NCI-H446 (cell line): ENCODE measurements at places on chromosomes 6 and 20.
A peak's percentile ranks its signal among the peaks of the same experiment; 100 is the strongest.

GRCh38 chr20:25863536-25864325 is 167.1 kb upstream of the ZNF337 start:
- no peak for DNase-seq

- DNase-seq = peak; percentile 24
Observed at GRCh38 chr6:26290941-26291340, 74.1 kb upstream of the BTN3A2 start.

DNA sequence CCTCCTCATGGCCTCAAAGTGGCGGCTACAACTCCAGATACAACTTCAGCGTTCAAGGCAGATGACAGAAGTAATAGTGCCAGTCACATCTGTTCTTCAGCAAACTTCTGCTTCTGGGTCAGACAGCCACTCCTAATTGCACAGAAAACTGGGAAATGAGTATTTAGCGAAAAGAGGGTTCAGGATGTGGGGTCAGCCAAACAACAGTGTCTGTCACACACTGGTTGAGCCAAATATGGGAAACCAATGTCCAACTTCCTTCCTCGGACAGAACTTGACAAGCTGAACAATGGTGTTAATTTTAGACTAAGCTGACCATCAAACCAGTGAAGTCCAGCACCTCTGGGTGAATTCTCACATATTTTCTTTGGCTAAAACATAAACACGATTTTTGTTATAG is 22.1 kb downstream of the NUDT3 start:
- no peak for DNase-seq

- no peak for DNase-seq
Observed at GRCh38 chr6:125004797-125005595, 42.8 kb downstream of the RNF217 start.

GRCh38 chr20:63934271-63935068 is 21.7 kb downstream of the UCKL1 start:
- DNase-seq = no peak

GRCh38 chr20:45934046-45934585 is 367 bp upstream of the PCIF1 start:
- DNase-seq = peak; percentile 83

DNA sequence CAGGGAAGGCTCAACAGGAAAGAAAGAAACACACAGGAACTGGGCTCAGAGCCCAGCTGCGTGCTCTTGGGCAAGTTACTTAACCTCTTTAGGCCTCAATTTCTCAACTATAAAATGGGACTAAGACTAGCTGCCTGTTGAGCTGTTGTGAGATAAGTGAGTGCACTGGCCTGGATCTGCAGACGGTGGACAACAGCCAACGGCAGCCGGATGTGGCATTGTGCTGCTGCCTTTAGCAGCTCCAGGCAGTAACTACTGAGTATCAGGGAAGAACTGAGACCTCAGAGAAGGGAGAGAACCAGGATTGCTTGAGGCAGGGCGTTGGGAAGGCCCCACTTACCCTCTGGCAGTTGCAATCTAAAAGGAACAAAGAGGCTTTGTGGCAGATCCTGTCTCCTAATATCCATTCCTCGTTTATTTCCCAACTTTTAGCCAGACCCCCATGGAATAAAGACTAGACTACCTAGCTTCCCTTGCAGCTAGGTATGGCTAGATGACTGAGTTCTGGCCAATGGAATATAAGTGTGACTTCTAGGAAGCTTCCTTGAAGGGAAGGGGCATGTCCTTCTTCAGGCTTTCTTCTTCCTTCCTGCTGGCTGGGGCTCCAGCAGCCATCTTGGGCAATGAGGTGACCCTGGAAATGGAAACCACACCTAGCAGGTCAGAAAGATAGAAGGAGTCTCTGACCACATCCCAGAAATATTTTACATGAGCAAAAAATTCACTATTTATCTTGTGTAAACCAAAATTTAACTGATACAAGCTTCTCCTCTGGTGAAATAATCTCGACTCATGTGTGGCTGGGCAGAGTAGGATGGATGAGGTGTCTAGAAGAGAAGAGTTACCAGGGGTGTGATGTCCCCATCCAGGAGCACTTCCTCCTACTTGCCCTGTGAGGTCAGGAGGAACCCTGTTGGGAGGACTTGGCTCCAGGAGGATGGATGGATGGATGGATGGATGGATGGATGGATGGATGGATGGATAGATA is 67.6 kb downstream of the MRPL14 start:
- DNase-seq = no peak

DNA sequence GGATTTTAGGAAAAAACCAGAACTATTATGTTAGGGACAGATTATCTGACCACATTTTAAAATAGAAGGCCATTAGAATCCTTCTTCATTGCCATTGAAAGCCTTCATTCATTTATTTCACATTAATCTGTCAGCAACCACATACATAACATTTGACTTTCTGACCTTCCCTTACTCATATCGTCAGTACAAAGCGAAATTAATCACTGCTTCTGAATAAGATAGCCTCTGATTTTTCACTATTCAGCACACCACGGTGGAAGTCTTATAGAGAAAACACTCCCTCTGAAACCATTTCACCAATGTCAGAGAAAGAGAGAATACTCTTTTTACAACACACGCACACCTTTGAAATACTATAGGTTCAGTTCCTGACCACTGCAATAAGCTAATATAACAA is 442.5 kb upstream of the ID4 start:
- no peak for DNase-seq

- DNase-seq = no peak
Observed at GRCh38 chr6:7725412-7725811, 487 bp upstream of the BMP6 start.

GRCh38 chr6:43129434-43130194 is 41.5 kb upstream of the SRF start:
- peak; percentile 26 for DNase-seq

DNA sequence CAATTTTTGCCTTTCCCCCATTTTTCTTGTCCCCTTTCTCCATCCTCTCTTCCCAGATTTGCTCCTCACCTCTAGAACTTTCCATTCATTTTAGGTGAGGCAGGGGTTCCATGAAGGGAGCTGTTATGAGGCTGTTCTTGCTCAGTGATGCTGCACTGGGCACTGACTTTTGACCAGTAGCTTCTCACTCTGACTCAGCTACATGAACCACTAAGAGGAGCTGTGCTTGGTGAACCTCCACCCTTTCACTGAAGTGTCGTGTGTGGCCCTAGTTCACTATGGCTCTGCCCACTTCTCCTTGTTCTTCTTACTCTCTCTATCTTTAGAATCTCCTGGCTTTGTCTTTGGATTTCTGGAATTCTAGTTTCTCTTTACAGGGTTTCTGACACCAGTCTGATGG is 307.1 kb upstream of the RNF24 start:
- DNase-seq = no peak
